Renal pelvis (tissue), 12 donors: ENCODE measurements at places on chromosomes 2 and 18.

DNA sequence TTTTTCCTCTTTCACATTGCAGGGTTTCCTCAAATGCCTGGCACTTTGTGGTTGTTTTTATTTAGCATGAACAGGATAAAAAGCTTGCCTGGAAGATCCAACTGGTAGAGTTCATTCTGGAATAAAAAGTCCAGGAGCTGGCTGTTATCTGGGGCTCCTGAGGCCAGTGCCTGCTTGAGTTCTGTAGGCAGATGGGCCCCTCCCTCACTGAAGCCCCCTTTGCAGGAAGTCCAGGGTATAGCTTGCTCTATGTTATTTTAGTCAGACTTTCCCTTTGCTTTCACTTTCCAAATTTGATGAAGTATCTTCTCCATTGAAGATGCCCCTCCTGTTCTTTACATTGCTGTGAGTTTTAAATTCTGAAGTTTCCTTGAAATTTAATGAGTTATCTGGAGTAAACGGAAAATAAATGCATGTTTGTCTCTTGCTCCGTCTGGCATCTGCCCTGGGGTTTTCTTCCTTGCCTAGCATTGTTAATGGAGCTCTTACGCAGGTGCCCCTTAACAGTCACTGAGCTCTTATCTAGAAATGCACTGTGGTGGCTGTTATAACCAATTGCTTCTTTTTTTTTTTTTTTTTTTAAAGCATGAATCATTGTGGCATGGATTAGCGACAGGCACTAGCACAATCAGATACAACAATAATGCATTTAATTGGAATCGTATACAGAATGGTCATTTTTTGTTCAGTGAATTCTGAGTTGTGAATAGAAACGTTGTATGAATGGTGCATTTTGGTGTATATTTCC is 27.0 kb upstream of the LPIN1 start:
- DNase-seq, result no peak

DNA sequence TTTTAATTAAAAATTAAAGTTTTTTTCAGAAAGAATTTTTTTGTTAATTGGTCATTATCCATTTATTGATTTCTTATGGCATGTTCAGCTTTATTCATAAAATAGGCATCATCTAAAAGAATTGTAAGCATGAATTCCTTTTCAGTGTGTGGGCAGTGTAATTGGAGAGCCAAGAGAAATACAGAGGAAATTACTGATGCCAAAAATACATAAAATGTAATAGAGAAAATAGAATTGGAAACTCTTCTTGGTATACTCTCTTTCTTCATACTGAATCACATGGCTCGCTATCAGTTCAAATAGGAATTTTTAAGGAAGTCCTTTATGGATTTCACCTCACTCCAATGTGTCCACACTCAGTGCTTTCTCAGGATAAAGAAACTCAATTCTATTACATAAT is 663.6 kb upstream of the NRXN1 start:
- no peak for DNase-seq

DNA sequence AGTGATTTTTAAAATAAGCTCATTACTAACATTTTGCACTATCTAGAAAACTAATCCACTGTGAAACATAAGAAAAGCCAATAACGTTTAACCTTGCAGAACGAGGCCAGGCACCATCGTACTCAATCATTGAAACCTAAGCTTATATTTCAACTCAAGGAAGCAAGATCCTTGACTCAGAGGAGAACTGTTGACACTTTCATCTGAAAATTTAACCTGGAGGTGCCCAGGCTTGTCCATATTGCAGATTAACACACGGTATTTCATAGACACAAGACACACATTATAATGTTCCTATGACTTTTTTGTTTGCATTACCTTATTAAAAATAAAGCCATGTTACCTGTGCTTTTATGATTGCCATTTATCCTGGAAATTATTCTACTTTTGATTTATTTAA is 89.6 kb downstream of the ZNF385B start:
- no peak for DNase-seq

DNA sequence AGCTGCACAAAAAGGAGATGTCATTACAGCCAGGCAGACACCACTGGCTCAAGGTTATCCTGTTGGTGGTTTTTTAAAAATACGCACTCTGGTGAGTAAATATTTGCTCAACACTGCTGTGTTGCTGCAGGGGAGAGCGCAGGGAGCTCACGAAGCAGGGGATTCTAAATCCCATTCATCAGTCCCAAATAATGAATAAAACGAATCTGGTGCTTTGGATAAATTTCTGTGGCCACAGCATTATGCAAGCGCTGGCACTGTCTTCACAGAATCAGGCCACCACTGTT is 256.2 kb downstream of the HDAC4 start:
- no peak for DNase-seq

- DNase-seq, result no peak
Measured at GRCh38 chr2:105180491-105180972, 61.0 kb upstream of the GPR45 start.

DNA sequence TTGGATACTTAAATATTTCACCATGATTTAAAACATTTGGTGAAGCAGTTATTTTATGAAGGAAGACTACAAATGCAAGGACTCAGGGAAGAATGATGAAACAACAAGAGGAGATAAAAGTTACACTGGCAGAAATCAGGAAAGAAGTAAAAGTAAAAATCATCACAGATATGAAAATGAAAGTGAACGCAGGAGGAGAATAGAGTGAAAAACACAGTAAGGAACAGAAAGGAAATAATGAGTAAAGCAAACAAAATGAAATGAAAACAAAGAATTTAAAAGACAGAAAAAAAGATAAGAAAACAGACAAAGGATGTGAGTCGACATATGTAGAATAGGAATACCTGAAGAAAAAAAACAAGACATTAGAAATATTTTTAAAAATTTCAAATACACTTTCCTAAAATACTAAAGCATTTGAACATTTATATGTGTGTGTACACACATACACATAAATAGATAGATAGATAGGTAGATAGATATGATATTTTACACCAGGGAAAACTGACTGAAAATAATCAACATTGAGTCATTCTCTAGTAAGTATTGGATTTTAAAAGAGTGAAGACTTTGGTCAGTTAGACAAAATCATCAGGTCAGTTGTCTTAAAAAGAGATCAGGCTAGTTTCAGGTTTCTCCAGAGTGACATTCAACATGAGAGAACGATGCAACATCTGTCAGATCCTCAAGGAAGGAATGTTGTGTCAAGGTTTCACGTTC is 12.1 kb upstream of the KDSR start:
- no peak for DNase-seq

DNA sequence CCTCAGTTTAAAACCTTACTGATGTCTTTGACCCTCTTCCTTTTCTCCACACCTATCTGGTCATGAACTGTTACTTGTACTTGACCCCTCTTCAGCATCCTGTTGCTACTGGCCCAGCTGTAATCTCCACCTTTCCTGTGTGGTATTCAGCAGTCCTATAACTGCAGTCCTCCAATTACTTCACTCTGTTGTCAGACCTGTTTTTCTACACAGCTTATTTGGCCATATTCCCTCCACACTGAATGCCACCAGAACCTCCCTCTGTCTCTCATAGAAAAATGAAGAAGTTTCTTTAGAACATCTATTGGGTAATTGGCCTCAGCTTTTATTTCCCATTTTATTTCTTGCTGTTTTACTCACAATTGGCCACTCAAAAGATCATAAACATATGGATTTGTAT is 155.4 kb downstream of the ASXL3 start:
- DNase-seq, result no peak

DNA sequence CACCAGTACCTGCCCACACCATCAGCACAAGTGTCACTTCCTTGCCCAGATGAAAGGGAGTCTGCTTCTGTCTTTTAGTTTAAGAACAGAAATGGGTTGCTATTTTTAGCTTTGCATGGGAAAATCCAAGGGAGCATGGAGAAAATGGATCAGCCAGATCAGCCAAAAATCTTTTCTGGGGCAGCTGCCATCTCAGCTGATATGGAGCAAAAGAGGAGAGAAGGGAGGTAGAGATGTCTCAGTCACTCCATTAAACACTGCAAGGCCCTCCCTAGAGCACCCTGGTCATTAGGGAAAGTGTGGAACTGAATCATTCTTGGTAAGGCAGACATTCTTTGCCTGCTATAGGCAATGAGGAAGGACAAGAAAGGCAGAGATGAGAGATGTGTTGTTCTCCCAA is 79.9 kb downstream of the CTAGE1 start:
- DNase-seq, result no peak

GRCh38 chr18:51197661-51198424 is at the start of gene MEX3C:
Gene MEX3C, minus strand, starts transcription at chr18:51197681. Its CDS starts 361 bp downstream, at chr18:51197320.
- peak; percentile 100 for DNase-seq

GRCh38 chr2:145687442-145688134 is 1167.7 kb upstream of the ZEB2 start:
- no peak for DNase-seq

DNA sequence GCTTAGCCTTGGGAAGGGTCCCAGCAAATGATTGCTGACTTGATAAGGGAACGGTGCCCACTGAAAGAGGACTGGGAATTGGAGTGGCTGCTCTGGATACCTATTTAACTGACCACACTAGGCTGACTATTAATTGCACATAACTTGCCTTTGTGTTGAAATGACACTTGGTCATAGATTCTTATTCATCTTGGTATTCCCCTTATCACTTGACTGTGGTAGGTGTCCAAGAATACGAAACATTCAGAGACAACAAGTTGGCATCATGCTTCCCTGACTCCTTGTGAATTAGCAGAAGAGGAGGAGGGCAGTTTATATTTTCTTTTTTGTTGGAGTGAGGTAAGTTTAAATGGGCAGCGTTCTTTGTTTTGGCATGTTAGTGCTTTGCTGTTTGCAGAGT is 13.4 kb downstream of the FMNL2 start:
- DNase-seq, result no peak

DNA sequence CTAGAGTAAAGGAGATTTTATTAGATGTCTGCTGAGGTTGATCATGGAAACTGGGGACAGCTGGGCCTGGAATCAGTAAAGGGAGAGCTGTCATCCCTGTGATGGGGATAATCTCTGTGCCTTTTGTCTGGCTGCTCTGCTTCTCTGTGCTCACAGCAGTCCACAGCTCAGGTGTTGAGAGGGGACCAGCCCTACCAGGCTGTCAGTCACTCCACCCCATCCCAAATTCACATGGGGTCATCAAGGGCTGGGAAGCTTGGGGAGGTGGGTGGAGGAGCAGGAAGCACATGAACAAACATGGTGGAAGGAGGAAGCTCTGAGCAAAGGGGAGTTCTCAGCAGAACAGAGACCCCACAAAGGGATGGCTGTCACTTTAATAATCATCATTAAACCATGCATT is 13.7 kb upstream of the LRRFIP1 start:
- no peak for DNase-seq

DNA sequence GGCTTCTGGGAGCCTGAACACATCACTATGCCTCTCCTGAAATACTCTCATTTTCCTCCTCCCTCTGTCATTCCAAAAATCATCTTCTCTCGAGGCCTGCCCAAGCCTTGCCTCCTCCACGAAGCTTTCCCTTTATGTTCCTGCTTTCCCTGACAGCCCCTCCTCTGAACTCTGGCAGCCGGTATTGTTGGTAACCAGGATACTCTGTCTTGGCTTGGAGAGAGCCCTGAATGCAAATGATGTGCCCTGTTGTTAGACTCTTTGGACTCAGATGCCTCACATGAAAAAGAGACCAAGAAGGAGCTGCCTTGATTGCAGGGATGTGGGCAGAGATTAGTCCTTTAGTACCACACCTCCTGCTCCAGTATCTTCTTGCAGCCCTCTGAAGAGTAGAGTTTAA is 138.5 kb upstream of the DLX2 start:
- DNase-seq, result no peak

GRCh38 chr18:29305516-29305915 is 1128.6 kb upstream of the CDH2 start:
- no peak for DNase-seq

DNA sequence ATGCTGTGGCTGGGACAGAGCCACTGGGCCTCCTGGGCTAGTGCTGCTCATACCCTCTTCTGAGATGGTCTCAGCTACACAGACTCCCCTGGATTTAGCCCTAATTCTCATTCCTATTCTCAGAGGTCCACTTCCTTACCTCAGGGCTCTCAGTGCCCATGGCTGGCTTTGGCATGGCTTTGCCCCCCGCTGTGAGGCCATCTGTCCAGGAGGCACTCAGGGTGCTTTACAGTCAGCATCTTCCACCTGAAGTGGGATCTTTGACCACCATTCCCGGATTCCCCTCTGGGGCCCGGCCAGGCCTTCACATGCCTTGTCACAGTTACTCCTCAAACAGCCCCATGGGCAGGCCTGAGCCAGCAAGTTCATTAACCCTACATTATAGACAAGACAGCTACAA is 161.8 kb downstream of the CELF4 start:
- DNase-seq, result no peak
